ENCODE measurements at places on chromosomes 11 and 22.

- peak overlapping the region; percentile 48 for H3K27ac ChIP-seq
- peaks cover 3% of the 10 kb centered on the region for H3K27me3 ChIP-seq
- peaks cover 26% of the 10 kb centered on the region for H3K4me1 ChIP-seq
- no peaks in the 10 kb centered on the region for H3K36me3 ChIP-seq
- H3K4me3 ChIP-seq: no peak overlapping the region
Observed at GRCh38 chr22:38213990-38214301, 12.2 kb downstream of the MAFF start.

GRCh38 chr11:16769386-16769785, 30.9 kb downstream of the C11orf58 start:
- no peaks in the 10 kb centered on the region for H3K36me3 ChIP-seq
- no peak overlapping the region for H3K4me3 ChIP-seq
- DNase-seq: no peak
- H3K27me3 ChIP-seq: no peaks in the 10 kb centered on the region
- H3K4me1 ChIP-seq: no peaks in the 10 kb centered on the region

- H3K4me1 ChIP-seq: no peaks in the 10 kb centered on the region
- no peak overlapping the region for H3K27ac ChIP-seq
- H3K36me3 ChIP-seq: no peaks in the 10 kb centered on the region
- no peaks in the 10 kb centered on the region for H3K27me3 ChIP-seq
Observed at GRCh38 chr11:23283666-23284065, 423.4 kb upstream of the CCDC179 start.

DNA sequence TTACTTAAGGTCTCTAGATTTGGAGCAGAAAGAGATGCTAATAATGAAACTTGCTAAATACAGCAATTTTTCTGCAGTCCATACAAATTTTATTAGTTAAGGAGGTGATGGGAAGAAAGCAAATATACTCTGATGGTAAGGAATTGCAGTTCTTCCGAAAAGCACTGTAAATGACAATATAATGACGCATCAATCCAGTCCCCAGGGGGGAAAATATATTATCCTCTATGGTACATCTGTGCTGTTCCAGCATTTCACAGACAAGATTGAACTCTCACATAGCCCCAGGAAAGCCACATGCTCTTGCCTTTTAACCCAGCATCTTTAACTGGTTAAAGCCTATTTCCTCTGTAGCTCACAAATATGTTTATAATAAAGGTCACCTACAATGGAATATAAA, 416.6 kb upstream of the CCDC90B start:
- H3K36me3 ChIP-seq: no peaks in the 10 kb centered on the region
- no peak overlapping the region for H3K4me3 ChIP-seq
- no peak for DNase-seq
- no peaks in the 10 kb centered on the region for H3K4me1 ChIP-seq
- no peak overlapping the region for H3K27ac ChIP-seq
- H3K27me3 ChIP-seq: no peaks in the 10 kb centered on the region

- no peaks in the 10 kb centered on the region for H3K27me3 ChIP-seq
- no peaks in the 10 kb centered on the region for H3K4me1 ChIP-seq
- H3K27ac ChIP-seq: no peak overlapping the region
Observed at GRCh38 chr11:27452147-27452546, 20.4 kb downstream of the LGR4 start.

DNA sequence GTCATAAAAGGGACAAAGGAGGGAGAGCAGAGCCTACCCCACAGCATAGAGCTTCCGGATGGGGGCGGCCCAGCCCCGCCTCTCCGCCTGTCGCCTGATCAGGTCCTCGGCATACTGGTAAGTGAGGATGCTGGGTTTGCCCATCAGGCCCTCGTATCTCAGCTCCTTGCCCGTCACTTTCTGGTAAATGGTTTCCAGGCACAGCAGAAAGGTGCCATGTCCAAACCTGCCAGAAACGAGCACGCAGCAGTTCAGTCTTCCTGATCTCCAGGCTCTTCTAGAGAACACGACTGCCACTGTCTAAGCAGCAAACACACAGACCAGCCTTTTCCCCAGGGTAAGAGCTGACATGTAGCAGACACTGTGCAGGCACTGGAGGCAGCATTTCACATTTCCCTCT, 17.4 kb upstream of the TMEM121B start:
- no peak for DNase-seq
- H3K27me3 ChIP-seq: no peaks in the 10 kb centered on the region
- no peaks in the 10 kb centered on the region for H3K4me1 ChIP-seq
- H3K27ac ChIP-seq: no peak overlapping the region

Measured in CD14-positive monocyte (primary cell).